NCI-H187 (cell line): ENCODE measurements at places on chromosomes 13 and 19.

DNA sequence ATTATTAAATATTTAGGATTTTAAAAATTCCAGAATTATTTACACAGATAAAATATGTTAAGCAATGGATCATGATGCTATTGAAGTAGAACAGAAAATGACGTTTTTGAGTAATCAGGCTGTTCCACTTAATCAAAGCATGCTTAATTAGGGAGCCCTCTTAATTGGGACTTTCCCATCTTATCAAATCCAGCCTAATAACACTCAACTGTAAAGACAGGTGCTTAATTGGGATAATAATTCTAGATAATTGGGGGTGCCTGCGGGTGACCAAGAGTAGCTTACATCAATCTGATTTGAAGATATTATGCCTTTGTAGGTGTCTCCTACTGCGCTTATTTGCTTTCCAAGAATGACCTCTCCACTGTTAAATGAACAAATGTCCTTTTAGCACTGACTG, 742.2 kb upstream of the SLITRK6 start:
- no peak for DNase-seq

DNA sequence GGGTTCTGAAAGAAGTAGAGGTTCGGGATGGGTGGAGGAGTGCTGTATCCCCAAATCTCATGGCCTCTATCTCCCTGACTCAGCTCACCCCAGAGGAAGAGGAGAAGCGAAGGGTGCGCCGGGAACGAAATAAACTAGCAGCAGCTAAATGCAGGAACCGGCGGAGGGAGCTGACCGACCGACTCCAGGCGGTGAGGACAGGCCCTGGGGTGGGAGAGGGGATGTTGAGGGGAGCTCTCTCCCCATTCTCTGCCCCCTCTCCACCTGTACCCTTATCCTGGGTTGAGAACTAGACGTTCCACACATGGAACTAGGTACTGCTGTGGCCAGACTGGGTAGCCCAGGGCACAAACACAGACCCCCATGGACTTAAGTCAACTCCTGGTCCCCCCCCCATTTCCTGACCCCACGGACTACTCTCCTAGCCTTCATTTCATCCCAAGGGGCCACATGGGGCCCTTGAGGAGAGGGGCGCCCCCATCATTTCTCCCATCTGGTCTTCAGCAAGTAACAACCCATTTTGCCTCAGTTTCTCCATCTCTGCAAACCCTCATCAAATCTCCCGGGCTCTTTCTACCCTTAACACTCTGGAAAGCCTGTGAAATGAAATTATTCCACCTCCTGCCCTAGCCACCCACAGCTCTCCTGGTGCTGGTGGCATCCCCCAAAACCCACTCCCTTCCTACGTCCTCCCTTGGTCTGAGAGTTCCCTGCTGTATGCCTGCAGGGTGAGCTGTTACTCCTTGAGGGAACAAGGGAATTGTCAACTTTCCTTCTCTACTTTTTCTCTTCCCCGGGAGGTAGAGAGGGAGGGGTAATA, 3.5 kb downstream of the FOSB start:
- no peak for DNase-seq

DNA sequence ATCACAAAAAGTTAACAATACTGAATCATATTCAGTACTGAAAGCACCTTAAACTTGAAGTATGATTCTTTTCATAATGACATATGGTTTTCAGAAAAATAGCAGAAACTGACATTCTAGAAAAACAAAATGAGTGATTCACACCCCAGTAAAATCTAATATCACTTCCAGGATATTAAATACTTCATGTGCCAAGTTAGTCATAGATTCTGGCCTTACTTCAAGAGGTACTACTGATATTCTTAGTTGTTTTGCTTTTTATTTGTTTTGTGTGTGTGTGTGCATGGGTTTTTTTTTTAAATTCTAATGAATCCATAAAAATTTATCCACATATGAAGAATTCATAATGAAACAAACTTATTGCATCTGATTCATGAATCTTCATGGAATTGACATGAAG, 207.9 kb upstream of the UFM1 start:
- DNase-seq, result no peak

DNA sequence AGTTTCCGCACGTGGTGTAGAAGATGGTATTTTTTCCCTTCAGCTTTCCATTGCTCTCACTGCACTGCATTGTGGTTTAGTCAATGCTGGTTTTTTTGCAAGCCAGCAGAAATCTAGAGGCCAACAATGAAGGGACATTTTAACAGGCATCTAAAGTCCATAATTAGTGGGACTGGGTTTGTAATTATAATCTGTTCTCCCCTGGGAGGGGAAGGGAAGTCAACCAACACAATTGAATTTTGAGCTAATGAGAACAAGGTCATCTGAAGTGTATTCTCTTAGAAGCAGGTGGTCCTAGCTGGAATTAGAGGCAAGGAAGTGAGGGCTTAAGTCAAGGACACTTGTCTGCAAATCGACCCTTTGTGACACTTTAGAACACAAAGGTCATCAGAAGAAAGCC, 156.4 kb downstream of the MYO16 start:
- DNase-seq, result no peak

GRCh38 chr13:111343186-111343805, 22.9 kb downstream of the TEX29 start:
- DNase-seq, result no peak

GRCh38 chr13:40172878-40173277, 493.6 kb downstream of the FOXO1 start:
- no peak for DNase-seq

- DNase-seq, result no peak
Measured at GRCh38 chr19:8259922-8260247, 48.3 kb downstream of the CD320 start.

DNA sequence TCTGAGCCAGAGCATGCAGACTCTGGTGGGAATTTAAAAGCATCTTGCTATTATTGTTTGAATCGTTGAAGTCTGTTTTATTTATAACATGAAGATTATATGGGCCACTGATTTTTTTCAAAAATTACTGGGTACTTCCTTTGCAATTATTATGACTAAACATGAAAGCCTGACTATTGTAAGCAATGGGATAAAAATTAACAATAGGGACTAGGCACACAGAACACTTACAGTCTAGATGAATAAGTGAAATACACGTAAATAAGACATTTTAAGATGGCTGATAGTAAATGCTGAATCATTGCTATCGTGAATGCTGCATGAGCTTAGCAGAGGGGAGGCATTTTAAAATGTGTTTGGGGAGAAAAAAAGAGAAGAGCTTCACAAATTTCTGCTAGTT, 81.0 kb upstream of the MAB21L1 start:
- DNase-seq, result no peak

DNA sequence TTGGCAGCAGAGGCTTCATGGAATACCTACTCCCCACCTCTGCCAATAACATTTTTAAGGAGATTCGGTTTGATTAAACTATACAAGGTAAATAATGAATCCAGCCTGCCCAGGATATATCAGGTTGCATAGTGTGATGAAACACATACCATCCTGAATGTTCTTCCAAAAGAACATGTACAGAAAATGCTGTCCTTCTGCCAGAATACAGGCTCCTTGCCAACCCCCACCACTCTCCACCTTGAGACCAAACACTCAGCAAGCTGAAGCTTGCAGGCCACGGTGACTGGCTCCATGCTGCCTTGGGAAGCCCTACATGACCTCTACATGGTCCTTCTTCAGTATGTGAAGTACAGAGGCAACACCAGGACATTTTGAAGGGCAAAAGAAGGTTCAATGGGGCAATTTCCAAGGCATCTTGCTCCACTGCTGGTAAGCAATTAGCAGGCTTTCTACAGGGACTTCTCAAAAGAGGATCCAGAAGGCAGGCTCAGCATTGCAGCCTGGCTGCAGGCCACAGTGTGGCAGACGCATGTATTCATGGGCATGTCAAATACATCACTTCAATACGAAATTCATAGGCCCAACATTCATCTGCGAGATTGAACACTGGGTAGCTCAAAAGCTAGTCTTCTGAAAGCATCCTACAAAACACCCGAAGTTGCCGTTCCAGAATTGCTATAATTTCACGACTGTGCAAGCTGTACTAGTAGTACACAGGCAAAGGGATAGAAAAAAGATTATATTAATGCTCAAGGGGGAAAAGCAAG, 62.4 kb upstream of the SERP2 start:
- no peak for DNase-seq

DNA sequence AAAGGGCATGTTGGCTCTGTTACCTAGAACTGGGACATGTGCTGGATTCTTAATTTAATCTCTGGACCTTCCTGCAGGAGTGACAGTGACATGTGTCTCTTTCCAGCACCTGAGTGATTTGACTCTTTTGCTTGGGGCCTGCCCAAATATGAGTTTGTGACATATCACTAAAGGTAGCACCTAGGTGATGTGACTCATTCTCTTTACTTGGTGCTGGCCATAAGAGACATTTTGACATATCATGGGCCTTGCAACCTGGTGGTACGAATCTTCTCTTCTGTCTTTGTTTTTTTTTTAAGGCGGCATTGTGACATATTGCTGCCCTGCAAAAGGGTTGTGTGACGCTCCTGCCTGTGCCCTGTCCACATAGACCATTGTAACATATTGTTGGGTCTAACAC, 65.9 kb upstream of the ZNF43 start:
- DNase-seq, result no peak

DNA sequence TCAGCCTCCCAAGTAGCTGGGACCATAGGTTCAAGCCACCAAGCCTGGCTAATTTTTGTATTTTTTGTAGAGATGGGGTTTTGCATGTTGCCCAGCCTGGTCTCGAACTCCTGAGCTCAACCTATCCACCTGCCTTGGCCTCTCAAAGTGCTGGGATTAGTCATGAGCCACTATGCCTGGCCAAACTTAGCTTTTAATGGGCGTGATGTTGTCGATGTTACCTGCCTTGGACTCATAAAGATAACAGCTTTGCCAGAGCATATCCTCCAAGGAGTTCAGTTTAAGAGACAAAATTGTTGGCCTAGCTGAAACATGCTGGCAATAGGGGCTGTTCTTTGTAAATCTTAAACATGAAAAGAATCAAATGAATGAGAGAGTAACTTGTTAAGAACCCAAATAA, 13.1 kb downstream of the POLR1D start:
- DNase-seq, result no peak

DNA sequence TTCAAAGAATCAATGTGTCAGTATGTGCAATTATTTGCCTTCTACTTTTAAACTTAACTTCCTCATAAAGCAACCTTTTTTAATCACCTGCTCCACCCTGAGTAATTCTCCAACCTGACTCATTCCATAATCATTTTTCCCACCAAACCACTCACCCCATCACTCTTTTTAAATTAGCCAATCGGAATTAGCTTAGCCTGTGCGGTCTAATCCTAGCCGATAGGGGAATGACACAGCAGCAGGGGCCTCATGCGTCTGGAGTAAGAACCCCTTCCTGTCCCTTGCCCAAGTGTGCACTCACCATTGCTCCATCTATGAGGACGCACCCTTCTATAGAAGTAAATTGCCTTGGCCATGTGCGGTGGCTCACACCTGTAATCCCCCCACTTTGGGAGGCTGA, 27.4 kb upstream of the ZNF83 start:
- DNase-seq, result no peak

GRCh38 chr13:57825066-57825465, 193.5 kb downstream of the PCDH17 start:
- no peak for DNase-seq

- no peak for DNase-seq
Measured at GRCh38 chr19:7699417-7700401, 2.2 kb downstream of the FCER2 start.

GRCh38 chr19:12792853-12793289, 1.6 kb downstream of the JUNB start:
- no peak for DNase-seq

GRCh38 chr13:114226088-114226487, 8.6 kb upstream of the CDC16 start:
- no peak for DNase-seq

DNA sequence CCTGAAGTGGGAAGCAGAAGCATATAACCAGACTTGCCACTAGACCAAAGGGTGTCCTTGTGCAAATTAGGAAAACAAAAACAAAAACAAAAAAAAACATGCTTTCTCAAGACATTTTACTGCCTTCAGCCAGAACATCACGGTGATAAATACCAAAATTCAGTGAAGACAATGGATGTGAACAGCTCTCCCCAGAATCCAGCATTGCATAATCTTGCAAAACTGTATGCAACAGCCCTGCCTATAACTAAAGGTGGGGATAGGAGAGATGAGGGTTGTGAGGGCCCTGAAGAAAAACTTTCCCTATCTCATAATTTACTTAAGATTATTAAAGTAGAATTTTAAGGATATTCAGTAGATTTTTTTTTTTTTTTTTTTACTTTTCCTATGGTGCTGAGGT, 24.9 kb upstream of the NDFIP2 start:
- DNase-seq, result no peak

- no peak for DNase-seq
Measured at GRCh38 chr19:6023085-6023682, 45.2 kb upstream of the RANBP3 start.

DNA sequence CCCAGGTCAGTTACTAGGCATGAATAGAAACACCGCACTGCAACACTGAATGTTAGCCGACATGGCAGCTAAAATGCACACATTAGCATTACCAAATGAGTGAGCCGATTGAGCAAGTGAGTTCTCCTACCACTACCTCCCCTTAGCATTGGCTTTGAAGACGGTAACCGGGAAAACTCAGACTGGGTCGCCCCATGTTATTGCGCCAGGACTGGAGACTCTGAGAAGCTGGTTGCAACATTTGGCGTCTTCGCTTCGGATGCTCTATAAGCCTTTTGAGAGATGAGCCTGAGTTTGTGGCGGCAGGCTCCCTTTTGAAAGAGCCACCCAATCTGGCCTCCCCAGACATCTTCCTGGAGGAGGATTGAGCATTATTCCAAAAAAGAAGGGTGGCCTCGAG, 68.5 kb upstream of the POMP start:
- DNase-seq, result no peak

- no peak for DNase-seq
Measured at GRCh38 chr13:59371229-59371628, 792.5 kb downstream of the DIAPH3 start.

DNA sequence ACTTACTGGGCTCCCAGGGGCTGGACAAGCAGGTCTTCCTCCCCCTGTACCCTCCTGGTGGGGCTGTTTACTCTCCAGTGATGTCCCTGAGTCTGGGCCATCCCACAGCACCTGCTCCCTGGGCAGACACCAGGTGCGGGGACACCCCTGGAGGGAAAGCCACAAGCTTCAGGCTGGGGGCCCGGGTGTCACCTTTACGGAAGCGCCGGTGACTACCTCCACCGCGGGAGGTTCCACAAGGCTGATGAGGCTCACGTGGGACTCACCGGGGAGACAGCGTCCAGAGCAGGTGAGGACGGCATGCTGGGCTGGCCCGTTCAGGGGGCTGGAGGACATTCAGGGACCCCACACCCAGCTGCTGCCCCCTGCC, 24.9 kb downstream of the NFILZ start:
- no peak for DNase-seq

GRCh38 chr13:76461999-76462398, 424.2 kb downstream of the KCTD12 start:
- DNase-seq, result no peak

DNA sequence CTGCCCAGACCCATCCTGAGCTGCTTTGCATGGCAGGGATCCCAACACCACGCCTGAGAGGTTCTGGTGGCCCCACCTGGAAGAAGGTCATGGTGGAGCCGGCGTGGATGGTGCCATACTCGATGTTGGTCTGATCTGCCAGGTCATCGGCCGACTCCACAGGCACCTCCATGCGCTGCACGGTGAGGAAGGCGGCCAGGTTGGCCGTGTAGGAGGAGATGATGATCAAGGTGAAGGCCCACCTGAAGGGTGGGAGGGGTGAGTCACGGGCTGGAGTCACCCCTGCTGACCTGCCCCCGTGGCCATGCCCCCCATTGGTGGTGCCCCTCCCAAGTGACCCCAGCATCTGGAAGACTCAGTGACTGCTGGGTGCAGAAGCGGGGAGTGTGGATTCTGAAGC, 12.5 kb upstream of the ATP1A3 start:
- no peak for DNase-seq
